ENCODE measurements at places on chromosomes 11 and 22.
A peak's percentile ranks its signal among the peaks of the same experiment; 100 is the strongest.

DNA sequence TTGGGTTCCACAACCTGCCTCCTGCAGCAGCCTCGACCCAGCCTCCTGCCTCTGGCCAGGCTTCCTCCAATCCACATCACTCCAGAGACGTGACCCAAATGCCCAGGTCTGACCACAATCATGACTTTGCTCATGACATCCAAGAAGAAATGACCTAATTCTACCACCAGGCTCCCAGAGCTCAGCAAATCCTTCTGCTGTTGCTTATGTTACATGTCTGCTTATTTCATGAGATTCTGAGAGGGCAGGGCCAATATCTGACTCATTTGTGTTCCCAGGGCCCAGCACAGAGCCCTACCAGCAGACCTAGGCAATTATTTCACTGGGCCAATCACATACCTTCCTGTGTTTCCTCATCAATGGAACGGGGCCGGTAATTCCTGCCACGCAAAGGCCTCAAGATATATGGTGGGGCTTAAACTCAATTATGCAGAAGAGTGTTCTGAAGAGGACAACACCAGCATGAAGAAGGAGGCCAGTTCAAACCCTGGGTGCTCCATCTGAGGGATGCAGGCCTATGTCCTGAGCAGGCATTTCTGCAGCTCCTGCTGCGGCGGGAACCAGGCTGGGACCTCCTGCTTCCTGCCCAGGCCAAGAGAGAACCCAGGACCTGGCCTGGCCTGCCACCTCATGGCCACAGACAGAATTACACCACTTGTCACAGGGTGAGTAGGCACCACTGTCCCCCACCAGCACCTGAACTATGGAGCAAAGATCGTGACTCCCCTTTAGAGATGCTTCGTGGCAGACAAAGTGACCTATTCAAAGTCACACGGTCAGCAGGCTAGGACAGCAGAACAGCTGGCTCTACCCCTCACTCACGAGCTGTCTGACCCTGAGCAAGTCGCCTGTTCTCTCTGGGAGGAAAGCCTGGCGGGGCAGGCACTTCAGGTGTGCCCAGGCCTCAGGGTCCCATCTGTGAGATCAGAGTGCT, 5.9 kb downstream of the CENPM start:
- DNase-seq, result peak; percentile 87

GRCh38 chr22:39419911-39420310, 20.3 kb downstream of the TAB1 start:
- DNase-seq, result no peak

DNA sequence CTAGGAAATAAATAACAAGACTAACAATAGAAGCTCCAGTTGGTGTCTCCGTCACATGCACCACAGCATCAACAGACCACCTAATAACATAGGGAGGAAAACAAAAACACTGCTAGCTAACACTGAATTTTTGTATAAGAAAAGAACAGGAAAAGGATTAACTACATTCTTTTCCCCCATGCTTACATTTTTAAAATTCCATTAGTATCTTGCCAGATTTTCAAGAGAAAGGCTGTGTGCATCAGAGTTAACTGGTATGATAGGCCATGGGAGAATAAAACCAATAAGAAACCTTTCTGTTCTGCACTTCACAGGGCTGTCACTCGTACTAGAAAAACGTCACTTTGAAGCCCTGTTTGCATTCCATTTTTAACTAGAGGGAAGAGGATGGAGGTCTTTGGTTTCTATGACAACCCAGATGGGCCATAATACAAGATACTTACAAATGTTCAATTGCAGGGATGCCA, 79.0 kb downstream of the LARGE2 start:
- DNase-seq, result peak; percentile 84

GRCh38 chr11:14270690-14271542, 88.1 kb downstream of the RRAS2 start:
- no peak for DNase-seq

DNA sequence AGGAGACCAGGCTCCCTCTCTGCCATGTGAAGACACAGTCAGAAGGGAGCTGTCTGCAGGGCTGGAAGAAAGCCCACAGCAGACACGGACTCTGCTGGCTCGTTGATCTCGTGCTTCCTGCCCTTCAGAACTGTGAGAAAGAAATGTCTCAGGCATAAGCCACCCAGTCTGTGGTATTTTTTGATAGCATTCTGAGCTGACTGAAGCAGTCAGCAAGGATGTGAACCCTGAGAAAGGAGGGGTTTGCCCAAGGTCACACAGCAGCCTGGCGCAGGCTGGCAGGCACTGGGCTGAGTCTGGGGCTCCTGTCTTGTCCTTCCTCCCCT, 255.1 kb upstream of the B3GAT1 start:
- DNase-seq, result no peak
